ENCODE measurements at places on chromosomes 13 and 19.

GRCh38 chr13:96817336-96817941 is 176.8 kb downstream of the OXGR1 start:
- DNase-seq, result no peak

GRCh38 chr13:112653071-112653470 is 36.8 kb upstream of the ATP11A start:
- DNase-seq, result no peak

GRCh38 chr13:91565296-91565695 is 166.9 kb downstream of the GPC5 start:
- DNase-seq, result no peak

- no peak for DNase-seq
Observed at GRCh38 chr13:91563799-91564198, 165.4 kb downstream of the GPC5 start.

GRCh38 chr19:35590875-35591274 is 4.9 kb downstream of the PMIS2 start:
- no peak for DNase-seq

- no peak for DNase-seq
Observed at GRCh38 chr13:90416938-90417337, 930.5 kb upstream of the MIR17HG start.

DNA sequence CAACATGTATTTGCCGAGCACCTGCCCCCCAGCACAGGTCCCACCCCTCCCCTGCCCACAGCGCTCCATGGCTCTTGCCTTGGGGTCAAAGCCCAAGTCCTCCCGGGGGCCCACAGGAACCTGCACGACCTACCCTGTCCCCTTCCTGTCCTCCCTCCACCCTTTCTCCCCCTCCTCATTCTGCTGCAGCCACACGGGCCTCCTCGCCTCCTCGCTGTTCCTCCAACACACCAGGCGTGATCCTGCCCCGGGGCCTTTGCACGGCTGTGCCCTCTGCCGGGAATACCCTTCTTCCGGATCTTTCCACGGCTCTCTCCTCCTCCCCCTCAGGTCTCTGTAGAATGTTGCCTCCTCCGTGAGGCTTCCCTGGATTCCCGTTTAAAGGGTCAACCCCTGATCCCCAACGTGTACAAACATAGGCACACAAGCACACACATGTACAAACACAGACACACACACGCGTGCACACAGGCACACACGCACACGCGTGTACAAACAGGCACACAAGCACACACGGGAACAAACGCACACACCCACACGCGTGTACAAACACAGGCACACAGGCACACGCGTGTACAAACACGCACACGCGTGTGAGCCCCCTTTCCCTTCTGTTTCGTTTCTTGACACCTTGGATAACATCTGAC is 2.8 kb downstream of the MADCAM1 start:
- DNase-seq, result no peak

DNA sequence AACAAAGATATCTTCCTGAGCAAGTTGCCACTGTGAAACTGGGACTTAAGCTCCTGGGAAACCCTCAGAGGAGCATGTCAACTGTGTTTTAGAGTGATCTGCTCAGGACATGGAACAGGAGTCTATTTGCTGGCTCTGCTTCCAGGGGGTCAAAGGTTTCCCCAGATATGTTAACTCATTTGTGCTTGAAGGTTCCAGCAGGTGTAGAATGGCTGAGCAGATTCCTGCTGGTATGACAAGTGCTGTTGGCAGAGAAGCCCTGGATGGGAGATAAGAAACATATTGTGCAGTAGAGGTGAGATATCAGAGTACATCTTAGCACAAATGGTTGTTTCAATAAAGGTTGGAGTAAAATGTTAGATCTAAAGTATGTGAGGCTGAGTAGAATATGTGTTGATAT is 282.7 kb upstream of the DACH1 start:
- no peak for DNase-seq

DNA sequence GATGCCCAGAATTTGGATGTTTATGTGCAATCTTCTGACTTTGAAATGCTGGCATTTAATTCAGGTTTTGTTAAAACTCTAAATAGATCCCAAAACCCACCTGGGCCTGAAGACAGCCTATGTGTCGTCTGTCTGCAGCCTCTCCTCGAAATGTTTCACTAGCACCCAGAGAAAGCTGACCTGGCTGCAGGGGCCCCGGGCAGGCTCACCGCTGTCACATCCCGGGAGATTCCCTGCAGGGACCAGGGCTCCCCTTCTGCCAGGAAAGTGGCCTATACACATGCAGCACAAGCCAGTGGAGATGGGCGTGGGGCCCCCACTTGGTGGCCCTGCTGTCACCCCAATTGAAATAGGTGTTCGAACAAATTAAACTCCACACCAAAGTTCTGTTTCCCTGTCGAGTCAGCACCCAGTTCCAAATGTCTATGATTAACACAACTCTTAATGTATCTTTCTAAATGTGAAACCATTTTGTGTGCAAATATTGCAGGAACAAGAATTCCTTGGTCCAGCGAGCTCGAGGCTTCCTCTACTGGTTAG is 145.8 kb upstream of the ZNF507 start:
- no peak for DNase-seq

- no peak for DNase-seq
Observed at GRCh38 chr13:78129359-78129758, 210.7 kb upstream of the EDNRB start.

GRCh38 chr13:36082396-36082795 is 48.8 kb downstream of the DCLK1 start:
- no peak for DNase-seq

DNA sequence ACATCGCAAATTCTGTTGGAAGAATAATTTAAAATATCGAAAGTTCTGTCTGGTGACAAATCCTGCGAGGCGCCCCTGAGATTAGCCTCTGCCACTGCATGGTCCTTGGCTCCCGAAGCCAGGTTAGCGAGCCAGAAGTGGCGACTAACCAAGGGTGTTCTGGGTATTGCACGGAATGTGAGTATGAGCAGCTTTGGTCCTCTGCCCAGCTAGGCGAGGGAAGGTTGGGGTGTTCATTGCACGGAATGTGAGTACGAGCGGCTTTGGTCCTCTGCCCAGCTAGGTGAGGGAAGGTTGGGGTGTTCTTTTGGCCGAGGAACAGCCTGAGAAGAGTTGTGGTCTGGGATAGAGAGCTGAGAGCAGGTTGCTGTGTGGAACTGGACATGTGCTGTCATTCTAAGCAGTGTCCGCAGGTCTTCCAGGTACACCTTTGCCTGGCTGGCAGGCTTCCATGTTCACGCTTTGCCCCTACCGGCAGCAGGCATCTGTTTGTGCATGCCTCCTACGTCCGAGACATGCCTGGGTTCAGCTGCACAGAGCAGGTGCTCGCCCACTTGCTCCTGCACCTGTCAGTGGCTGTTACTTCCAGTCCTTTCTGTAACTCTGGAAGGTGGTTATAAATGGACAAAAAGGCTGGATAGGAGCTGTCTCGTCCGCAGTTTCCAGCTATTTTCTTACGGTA is 18.3 kb upstream of the TEX29 start:
- no peak for DNase-seq

DNA sequence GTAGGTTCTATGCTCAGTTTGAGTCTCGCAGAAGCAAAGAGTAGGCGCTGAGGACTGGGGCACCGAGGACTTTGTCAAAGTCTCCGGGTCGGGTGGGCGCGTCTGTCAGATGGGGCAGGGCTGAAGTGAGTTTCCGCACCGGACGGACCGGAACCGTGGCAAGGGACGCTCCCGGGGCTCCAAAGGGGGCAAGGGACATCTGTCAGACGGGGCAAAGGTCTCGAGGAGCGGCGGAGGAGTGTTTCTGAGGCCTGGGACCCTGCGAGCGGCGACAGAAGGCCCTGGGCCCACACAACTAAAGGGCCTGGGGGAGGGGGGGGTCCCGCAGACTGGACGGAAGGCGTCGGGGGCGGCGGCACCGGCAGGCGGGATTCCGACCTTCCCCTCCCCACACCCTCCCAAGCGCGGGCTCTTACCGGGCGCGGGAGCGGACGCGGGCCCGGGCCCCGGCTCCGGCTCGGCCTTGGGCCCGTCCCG is 13.3 kb upstream of the AKAP8L start:
- no peak for DNase-seq

DNA sequence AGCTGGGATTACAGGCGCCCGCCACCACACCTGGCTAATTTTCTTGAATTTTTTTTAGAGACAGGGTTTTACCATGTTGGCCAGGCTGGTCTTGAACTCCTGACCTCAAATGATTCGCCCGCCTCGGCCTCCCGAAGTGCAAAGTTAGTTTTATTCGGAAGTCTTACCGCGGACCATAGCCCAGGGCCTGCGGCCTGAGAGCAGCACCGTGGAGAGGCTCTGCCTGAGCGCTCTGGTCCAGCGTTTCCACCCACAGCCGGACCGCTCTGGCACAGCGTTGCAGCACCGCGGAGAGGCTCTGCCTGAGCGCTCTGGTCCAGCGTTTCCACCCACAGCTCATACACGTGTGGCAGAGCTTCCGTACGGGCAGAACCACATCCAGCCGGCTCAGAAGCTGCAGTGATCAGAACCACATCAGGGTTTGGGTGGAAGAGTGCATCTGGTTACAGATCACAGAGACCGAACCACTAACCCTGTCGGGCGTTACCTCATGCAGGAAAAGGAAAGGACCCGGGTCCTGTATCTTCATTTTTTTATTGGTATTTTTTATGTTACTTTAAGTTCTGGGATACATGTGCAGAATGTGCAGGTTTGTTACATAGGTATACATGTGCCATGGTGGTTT is 102.4 kb upstream of the SOX1 start:
- no peak for DNase-seq

- no peak for DNase-seq
Observed at GRCh38 chr19:5635427-5635826, 12.5 kb downstream of the SAFB start.

DNA sequence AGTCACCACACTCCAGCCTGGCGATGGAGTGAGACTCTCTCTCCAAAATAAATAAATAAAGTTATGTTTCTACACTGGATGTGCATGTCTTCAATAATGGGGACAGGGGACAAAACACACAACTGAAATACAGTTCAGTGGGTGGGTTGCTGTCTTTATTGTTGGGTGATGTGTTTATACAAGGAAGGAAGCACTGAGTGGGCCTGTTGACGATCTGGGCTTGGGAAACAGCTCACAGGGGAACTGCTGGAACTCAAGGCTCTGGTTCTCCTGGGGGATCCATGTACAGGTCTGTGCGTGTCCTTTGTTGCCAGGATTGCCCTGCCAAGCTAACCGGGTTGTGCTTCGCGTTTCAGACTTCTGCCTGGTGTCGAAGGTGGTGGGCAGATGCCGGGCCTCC is 18.9 kb downstream of the SPINT2 start:
- no peak for DNase-seq

All from stimulated activated CD4-positive, alpha-beta T cell treated with anti-CD3 and anti-CD28 coated beads, Interleukin-1b, Interleukin-23, amount 100 ng/mL, for 24 hours (primary cell).